ENCODE measurements at places on chromosomes 7 and 10.
A peak's percentile ranks its signal among the peaks of the same experiment; 100 is the strongest.

GRCh38 chr10:93071177-93071472 is 2.6 kb upstream of the CYP26A1 start:
- DNase-seq, result no peak

DNA sequence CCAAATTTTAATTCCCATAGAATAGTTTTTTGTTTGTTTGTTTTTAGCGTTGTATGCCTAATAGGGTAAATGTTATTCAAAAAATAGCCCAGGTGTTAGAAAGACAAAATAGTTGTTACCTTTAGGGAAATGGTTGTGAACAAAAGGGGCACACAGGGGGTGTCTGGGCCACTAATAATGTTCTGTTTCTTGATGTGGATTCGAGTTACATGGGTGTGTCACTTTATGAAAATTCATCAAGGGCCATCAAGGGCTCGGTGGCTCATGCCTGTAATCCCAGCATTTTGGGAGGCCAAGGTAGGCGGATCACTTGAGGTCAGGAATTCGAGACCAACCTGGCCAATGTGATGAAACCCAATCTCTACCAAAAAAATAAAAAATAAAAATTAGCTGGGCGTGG is 531.8 kb upstream of the C7orf33 start:
- no peak for DNase-seq

DNA sequence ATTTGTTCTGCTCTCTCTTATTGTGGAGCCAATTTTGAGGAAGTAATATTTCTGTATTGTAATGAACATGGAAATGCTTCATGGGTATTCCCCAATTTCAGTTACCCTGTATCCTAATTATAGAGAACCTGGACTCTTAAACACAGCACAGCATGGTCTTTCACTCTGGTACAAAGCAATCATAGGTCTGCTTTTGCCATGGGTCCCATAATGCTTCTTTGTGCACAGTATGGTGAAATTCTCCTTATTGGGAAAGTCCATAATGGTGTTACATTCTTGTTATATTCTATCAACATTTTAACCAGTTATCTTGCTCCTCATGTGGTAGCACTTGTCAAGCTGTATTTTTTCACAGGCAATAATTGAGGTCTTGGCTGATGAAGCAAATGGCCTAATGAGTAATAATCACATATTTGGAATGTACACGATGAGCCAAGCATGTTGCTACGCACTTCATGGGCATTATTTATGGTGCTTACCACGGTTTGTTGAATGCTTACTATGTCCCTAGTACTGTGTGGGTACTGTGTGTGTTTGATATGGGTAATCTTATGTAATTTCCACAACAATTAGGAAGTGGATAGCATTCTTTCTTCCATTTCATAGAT is 42.9 kb downstream of the PRKG1 start:
- no peak for DNase-seq

- DNase-seq, result peak; percentile 73
These were observed 1.2 kb upstream of the TMEM178B start for GRCh38 chr7:141072548-141073172.

GRCh38 chr10:77638321-77639101 is 903 bp upstream of the KCNMA1 start:
- no peak for DNase-seq

DNA sequence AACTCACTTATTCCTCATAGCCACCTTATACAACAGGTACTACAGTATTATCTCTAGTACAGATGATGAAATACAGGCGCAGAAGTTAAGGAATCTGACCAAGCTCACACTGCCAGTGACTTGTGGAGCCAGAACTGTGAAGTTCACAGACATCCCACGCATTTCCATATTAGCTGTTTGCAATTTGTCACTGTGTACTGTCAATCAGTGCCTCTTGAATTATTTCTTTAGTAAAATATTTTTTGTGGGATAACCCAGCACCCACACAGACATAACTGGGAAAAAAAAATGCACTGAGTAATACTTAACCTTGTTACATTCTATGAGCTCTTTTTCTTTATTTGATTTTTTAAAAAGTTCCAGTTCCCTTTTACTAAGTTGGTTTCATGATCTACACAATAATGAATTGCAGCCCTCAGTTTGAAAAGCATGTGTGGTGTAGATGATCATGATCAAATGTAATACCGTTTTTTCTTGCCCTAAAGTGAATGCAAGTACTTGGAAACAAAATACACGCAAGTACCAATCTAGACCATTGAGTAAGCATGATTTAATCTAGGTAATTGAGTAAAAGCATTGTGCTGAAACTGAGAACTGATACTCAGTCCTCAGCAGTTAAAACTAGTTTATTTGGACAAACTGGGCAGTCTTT is 14.1 kb downstream of the CUL1 start:
- DNase-seq, result no peak

DNA sequence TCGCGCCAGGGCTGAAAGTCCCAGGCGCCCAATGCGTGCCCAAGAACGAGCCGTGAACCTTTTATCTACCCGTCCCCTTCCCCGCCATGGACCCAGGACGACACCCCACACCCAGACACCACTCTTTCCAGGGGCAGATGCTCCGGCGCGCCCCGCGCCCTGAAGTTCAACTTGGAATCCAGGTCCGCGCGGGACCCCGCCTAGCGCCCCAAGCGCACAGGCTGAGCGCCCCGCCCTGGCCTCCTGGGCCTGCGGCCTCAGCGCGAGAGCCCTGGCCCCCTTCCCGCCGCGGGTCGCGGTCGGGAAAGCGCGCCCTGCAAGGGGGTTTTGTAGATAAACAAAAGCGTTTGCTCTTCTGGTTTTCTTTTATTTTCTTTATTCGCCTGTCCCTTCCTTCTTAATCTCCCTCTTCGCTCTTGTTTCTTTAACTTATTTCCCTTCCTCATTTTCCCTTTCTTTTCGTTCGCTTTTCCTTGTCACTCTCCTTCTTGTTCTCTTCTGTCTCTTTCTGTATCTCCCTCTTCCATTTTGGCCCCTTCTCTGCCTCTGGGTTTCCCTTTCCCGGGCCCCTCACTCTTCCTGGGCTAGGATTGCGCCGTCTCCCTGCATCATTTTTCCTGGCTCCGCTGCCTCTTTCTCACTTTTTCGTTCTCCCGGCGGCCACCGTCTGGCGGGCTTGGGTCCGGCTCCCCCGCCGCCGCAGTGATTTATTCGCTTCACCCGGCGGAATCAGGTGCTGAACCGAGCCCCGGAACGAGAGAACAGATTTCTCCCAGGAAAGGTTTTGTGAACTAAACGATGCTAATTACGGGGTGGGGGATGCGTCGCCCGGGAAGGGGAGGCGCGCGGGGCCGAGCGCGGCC is 15.3 kb upstream of the PAX2 start:
- peak; percentile 23 for DNase-seq

- DNase-seq, result no peak
These were observed 266.6 kb downstream of the POLR1F start for GRCh38 chr7:19442016-19442785.

- DNase-seq, result no peak
These were observed 139.2 kb downstream of the RAMP3 start for GRCh38 chr7:45296748-45297147.

- DNase-seq, result peak; percentile 81
These were observed 71.4 kb upstream of the DYNC1I1 start for GRCh38 chr7:95700917-95701316.

GRCh38 chr10:24826009-24826408 is 102.3 kb upstream of the ARHGAP21 start:
- DNase-seq, result no peak

- DNase-seq, result no peak
These were observed 272.7 kb downstream of the KLF6 start for GRCh38 chr10:3512263-3512662.

GRCh38 chr7:80288175-80289122 is 153.8 kb downstream of the GNAI1 start:
- DNase-seq, result no peak

GRCh38 chr7:147674705-147675104 is 915.9 kb upstream of the C7orf33 start:
- DNase-seq, result no peak

DNA sequence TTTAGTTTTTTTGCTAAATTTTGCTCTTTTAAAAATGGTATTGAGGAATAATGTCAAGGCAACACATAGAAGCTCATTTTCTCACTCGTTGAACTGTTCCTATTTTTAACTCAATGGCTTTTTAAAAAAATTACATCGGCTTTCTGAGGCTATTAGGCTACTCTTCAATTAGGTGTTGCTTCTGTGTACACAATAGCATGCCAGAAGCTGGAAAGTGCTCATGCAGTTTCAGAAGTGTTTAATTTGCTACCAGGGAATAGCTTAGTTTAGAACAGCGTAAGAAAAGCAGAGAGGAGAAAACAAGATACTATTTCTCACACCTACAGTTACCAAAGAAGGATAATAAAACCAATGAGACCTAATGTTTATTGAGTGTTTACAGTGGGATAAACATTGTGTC is 157.4 kb downstream of the NXPH1 start:
- no peak for DNase-seq

DNA sequence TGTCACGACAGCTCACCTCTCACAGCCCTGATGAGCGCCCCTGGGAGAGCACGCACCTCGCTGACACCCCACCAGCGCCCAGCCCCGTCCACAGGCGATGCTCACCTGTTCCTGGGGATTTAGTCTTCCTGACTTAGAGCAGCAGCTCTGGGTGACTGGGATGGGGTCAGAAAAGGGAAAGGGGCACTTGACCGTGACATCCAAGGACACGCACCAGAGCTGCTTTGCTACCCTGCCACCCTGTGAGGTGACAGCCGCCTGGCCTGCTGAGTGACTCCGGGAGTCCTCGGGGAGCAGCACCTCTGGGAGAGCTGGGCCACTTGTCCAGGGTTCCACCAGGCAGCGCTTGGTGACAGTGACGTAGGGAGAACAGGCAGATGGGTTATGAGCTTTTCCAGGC is 148.2 kb downstream of the PRKAG2 start:
- DNase-seq, result no peak

- no peak for DNase-seq
These were observed 2.0 kb downstream of the HPSE2 start for GRCh38 chr10:99233689-99234037.

- DNase-seq, result no peak
These were observed 252.7 kb upstream of the SHH start for GRCh38 chr7:156064971-156065386.

DNA sequence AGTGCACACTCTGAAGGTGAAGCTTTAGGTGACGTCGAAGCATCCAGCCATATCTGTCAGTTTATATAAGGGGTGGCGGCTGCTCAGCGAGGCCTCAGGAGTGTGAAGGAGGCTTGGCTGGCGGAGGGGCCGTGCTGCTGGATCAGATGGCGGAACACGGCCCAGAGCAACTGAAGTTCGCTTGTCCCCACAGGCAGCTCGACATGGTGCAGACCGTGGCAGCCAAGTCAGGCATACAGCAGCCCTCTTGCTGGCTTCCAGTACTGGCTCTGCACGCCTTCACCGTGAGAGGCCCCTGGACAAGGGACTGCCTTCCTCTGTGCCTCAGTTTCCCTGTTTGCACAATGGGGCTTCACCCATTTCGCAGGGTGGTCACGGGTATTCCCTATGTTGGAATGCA is 443.5 kb downstream of the DNAJB6 start:
- DNase-seq, result no peak

- no peak for DNase-seq
These were observed 72.9 kb downstream of the SP8 start for GRCh38 chr7:20713792-20714191.

DNA sequence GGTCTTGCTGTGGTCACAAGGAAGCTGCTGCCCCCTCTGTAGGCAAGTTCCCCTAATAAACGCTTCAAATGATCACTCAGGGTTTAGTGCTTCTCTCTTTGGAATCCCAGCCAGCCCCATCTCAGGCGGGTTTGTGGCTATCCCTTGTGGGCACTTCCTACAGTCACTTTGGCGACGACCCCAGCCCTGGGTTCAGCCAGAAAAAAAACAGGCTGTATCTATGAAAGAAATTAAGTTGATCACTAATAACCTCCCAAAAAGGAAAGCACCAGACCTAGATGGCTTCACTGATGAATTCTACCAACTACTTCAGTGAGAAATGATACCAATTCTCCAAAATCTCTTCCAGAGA is 208.2 kb downstream of the MAD1L1 start:
- DNase-seq, result no peak

DNA sequence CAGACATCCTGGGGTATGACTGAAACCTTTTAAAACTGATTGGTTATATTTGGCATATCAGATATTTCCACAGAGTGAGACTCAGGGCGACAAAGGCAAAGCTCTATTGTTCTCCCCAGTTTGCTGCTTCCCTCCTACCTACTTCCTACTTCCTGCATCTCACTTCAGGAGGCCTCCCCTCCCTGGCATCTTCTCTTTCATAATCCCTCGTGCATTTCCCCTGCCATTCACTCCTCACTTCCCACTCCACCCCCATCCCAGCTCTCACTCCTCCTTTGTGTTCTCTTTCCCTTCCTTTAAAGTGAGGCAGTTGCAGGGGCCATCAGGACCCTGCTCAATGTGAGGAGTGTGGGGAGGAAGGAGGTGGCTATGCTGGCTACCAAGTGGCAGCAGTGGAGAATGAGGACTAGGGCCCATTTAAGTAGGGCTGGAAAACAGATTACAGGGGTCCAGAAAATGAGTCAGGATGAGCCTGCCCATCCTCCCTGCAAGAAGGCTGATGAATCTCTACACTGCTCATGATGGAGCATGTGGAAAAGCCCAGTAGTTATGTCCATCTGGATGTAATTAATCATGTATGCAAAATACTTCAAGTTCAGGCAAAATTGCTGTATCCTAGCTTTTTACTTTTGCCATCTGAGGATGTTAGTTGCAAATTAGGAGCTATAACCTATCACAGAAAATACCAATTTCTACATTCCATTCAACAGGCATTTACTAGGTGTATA is 311.8 kb upstream of the IMMP2L start:
- DNase-seq, result no peak

DNA sequence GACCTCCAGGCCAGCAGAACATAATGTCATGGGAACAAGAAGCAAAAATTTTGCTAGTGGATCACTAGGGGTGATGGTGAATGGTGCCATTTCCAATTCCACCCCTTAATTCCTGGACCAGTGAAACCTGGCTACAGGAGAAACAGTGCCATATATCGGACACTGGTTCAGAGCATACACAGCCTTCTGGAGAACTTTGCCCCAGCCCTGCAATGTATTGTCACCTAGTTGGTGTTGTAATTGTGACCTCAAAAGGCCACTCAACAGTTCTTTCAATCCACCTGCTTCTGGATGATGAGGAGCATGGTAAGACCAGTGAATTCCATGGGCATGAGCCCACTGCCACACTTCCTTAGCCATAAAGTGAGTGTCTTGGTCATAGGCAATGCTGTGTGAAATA is 59.8 kb upstream of the AASS start:
- DNase-seq, result no peak

DNA sequence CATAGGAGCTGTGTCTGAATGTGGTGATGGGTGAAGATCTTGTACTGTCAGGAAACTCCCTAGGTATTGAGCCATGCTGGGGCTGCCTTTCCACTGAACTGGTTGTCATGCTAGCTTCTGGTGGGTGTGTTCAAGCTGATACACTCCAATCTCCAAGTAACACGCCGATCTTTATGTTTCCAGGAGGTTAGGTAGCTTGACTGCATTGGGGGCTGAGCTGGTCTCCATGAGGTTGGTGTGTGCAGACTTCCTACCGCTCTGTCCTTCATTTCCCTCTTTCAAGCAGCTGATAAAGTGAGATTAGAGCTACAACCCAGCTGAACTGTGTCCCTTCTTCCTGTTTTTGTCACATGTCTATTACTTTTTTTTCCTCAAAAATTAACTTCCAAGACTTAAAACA is 265.5 kb downstream of the ANKRD30A start:
- DNase-seq, result no peak

- no peak for DNase-seq
These were observed 4.1 kb downstream of the IL6 start for GRCh38 chr7:22730921-22731654.

GRCh38 chr10:2839081-2839725 is 228.1 kb upstream of the PFKP start:
- DNase-seq, result no peak
